ENCODE measurements at places on chromosomes 7 and 10.

GRCh38 chr10:17842641-17843040 is 33.5 kb downstream of the MRC1 start:
- DNase-seq = no peak

- DNase-seq = no peak
These were observed 14.2 kb downstream of the CCSER2 start for GRCh38 chr10:84342584-84342983.

GRCh38 chr7:139941866-139942265 is 112.8 kb downstream of the TBXAS1 start:
- DNase-seq = no peak

GRCh38 chr10:97140902-97141745 is 44.6 kb downstream of the SLIT1 start:
- no peak for DNase-seq

- no peak for DNase-seq
These were observed 675 bp downstream of the SLC4A2 start for GRCh38 chr7:151060113-151060415.

DNA sequence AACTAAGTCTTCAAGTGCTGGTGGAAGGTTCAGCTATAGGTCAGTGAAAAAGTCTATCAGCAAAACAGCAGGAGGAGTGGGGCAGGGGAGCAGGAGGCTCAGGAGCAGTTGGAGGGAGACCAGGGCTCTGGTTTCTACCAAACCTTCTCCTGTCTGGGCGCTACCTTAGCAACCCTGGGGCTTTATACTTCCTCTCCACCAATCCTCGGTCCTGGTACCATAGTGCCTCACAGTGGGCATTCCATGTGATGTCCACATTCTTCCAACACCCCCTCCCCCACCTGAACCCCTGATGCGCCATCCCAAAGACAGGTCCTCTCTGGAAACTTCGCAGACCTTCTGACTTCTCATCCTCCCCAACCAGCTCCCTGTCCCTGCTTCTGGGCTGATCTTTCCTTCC is 25.3 kb upstream of the ACSM6 start:
- DNase-seq = no peak

DNA sequence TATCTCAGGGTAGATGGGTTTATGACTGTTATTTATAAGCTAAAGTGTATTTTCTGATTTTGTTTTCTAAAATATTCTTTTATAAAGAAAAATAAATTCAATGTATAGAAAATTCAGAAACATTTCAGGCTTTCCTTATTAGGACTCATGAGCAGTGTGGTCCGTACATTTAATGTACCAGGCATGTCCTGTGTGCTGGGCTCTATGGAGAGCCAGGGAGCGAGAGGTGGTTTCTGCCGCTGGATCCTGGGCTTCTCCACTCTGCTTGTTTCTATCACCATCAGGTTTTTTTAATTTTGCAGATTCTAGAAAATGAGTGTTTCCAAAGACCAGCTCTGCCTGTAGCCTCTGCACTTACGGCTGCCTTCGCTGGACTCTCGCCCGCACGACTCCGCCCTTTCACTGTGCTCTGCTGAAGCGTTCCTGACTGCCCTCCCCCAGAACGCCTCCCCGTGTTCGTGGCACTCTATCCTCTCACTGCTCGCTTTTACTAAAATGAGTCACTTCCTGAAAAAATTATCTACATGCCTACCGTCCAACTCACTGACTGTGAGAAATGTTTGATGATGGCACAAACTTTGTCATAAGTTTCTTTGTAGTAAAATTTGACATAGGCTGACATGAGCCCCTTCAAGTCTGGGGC is 188.5 kb downstream of the ZMYND11 start:
- no peak for DNase-seq

GRCh38 chr7:1291845-1292765 is 59.4 kb downstream of the UNCX start:
- no peak for DNase-seq

DNA sequence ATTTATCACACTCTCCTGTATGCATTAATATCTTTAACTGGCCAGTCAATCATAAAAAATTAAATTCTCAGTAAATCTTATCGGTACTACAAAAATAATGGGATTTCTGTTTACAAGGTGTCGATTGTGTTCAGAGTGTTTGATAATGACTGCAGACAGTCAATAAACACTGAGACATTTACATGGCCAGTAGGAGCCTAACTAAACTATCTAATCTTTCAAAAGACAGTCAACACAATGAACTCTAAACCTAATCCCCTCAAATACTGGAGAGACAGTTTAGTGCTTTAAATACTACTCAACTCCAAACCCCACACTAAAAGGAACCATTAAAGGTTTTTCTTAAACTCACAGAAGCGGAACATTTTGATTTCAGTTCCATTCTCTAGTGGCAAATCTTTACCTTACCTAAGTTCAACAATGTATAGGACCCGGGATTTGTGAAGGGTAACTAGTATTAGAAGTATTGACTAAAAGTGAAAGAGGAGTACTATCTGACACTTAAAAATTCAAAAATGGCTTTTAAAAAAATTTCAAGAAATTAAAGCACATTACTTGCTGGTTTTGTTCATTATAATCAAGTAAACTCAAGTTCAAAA is 37.3 kb upstream of the EXOC6 start:
- DNase-seq = no peak

DNA sequence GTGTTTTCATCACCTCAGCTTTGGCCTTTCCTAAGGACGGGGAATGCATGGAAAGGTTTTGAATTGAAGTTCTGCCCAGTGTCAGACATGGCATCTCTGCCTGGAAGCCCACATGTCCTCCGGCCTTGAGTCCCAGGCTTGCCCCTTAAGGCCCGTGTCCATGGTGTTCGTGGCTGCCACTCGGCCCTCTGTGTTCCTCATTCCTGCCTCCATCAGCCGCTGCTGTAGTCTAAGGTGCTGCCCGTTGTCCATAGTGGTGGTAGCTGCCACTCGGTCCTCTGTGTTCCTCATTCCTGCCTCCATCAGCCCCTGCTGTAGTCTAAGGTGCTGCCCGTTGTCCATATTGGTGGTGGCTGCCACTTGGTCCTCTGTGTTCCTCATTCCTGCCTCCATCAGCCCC is 180.7 kb upstream of the SHH start:
- no peak for DNase-seq

- DNase-seq = no peak
These were observed 185.5 kb upstream of the STEAP4 start for GRCh38 chr7:88492153-88492552.

DNA sequence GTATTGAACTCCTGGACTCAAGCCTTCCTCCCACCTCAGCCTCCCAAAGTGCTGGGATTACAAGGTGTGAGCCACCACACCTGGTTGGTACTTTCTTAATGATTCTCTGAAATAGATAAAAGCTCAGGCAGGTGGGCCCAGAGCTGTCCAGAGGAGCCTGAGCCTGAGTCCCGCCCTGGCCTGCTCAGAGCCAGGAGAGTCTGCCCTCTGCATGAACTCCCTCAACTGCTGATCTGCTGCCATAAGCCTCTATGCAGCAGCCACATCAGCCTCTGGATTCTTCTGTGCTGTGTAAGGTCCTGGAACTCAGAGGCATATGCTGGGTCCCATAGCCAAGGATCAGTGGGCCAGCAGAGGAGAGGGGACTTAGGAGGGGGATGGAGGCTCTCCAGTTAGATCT is 23.1 kb upstream of the DDIT4 start:
- no peak for DNase-seq

DNA sequence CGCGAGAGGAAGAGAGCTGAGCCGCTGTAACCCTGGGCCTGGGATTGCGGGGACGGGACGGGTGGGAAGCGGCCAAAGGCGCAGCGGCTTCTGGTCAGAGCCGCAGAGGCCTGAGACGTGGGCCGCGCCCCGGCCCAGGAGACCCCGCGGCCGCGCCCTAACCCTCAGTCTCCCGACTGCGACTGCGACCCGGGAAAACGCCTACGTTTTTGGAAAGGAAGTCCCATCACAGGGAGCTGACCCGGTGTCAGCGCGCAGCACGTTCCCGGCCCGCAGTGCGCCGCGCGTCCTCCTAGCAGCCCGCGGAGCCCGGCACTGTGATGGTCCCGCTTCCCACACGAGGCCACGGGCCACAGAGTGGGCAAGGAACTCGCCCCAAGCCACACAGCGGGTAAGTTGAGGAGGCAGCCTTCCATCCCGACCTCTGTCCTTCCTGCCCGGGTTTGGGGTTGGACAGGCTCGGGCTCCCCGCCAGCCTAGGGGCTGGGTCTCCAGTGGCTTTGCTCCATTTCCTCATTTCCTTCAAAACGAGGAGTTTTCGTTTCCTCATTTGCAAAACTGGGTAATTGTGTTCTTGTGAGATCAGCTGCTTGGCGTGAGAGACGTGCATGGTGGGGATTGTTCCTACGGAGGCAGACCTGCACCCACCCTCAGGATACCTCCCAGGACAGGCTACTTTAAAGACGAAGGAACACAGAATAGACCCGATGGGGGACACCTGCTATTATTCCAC is 1.2 kb downstream of the GPNMB start:
- no peak for DNase-seq
